ENCODE measurements at places on chromosomes 13 and 19.

GRCh38 chr13:95298971-95299621, 2.2 kb downstream of the ABCC4 start:
- no peak for DNase-seq

DNA sequence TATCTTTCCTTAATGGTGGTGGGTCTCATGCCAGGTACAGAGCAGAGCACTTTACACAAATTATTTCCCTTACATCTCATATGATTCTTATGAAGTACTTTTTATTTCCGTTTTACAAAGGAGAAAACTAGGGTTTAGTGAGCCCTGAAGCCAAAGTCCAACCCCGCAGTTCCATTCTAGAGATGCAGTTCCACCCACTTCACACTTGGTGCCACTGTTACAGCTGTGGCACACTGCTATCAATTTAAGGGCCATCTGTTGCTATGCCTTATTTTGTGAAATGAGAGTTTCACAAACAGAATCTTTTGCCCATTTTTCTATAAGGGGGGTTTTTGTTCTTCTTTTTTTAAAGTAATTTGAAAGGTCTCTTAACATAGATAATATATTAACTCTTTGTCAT, 12.9 kb downstream of the MIPEP start:
- no peak for DNase-seq

GRCh38 chr13:42612021-42612765, 38.2 kb downstream of the TNFSF11 start:
- no peak for DNase-seq

DNA sequence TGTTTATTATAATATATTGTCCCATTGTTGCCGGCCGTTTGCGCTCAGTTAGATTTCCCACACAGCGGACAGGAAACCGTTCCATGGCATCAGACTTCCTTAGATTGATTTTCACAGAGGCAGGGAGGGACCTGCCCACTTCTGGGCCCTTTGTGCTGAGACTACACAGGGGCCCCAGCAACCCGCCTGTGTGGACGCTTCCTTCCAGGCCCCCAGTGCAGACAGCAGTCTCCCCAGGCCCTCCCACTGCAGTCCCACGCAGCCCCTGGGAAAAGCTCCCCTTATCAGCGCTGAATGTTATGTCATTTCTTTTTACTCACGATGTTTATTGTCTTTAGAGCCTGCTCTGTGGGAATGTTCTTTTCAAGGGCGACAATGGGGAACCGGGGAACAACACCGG, 351.7 kb upstream of the ARGLU1 start:
- DNase-seq: no peak

Measured in activated CD8-positive, alpha-beta T cell treated with anti-CD3 and anti-CD28 coated beads, Interleukin-2, amount 10 ng/mL, durations not matched to agents 7 days and 5 days (primary cell).